Dermis microvascular lymphatic vessel endothelial cell (primary cell): ENCODE measurements at places on chromosomes 4 and X.

GRCh38 chr4:152398060-152398459 lies 137.8 kb downstream of the FBXW7 start:
- DNase-seq: no peak

GRCh38 chrX:6021316-6022091 lies 207.2 kb downstream of the NLGN4X start:
- peak; percentile 1 for DNase-seq

GRCh38 chr4:163606896-163607691 lies 112.6 kb downstream of the TMA16 start:
- DNase-seq: no peak

GRCh38 chr4:146292508-146292907 lies 78.2 kb downstream of the REELD1 start:
- DNase-seq: no peak

DNA sequence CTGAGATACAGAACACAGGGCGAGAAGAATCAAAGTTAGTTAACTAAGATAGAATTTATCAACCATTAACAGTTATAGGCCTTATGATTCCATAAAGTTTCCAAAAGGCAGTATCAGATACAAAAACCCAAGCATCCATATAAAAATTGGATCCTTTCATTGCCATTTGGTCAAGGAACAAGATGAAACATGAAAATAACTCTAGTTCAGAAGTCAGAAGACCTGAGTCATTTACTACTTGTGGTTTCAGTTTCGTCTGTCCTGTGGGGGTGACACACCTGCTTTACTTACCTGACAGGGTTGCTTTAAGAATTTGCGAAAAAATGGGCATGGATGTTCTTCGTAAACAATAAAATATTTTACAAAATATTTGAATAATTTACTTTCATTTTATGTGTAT lies 130.8 kb downstream of the ANAPC10 start:
- no peak for DNase-seq

DNA sequence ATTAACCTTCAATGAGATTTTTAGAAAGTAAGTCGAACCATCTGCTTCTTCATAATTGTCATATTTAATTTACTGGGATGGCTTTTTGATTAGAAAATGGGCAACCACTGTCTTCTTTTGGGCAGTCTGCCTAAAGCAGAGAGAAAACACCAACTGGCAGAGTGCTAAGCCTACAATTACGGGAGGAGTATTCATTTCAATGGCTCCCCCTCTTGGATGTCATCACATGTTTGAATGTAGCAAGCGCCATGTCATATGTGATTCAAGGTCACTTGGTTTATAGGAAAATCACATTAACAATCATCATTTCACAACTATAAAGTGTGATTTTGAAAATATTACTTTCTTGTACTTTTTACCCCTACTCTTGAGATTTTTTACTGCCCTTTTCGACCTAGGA lies 261.9 kb downstream of the FRMPD4 start:
- DNase-seq: no peak

DNA sequence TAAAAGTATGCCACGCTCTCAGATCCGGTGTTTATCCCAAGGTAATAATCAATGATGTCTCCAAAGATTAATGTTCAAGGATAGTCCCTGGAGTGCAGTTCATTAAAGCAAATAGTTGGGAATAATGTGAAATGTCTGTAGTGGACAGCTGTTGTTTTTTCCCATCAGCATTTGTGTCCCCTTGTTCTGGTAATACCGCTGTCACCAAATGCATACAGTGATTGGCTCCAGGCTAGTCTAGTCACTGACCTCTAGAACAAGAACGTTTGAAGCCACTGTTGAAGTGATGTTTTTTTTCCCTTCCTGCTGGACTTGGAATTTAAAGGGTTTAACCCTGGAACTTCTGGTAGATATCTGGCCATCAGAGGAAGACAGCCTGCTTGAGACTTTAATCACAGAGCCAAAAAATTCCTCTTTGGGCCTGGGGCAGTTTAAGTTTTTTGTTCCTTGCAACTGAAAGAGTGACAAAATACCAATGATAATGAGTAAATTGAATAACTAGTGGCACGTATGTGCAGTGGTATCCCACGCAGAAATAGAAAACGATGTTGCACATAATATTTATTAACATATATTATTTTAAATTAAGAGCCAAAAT lies 30.6 kb downstream of the HSD17B11 start:
- no peak for DNase-seq

DNA sequence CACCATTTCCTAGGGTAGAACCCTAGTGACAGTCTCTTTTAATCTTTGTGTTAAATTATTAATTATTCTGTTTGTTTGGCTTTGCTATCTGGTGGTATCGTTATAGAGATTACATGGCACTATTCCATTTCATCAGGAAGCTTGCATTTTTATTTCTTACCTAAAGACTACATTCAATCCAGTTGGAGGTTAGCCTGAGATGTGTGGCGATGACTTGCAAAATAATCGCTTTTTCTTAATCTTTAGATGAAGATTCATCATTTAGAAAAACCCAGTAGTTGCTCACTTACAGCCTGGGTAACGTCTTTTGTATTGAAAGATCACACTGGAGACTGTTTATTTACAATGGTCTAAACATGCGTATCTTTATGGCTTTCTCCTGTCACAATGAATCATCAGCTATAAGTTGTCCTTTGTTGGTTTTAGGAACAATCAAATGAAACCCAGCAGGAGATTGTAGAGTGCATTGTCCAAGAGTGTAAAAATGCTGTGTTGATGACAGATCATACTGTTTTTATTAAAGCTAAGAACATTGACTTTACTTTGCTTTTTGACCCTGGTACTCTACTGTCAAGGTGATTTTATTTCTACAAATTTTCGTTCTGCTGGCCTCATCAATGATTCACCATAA lies 281.7 kb upstream of the PITX2 start:
- no peak for DNase-seq

DNA sequence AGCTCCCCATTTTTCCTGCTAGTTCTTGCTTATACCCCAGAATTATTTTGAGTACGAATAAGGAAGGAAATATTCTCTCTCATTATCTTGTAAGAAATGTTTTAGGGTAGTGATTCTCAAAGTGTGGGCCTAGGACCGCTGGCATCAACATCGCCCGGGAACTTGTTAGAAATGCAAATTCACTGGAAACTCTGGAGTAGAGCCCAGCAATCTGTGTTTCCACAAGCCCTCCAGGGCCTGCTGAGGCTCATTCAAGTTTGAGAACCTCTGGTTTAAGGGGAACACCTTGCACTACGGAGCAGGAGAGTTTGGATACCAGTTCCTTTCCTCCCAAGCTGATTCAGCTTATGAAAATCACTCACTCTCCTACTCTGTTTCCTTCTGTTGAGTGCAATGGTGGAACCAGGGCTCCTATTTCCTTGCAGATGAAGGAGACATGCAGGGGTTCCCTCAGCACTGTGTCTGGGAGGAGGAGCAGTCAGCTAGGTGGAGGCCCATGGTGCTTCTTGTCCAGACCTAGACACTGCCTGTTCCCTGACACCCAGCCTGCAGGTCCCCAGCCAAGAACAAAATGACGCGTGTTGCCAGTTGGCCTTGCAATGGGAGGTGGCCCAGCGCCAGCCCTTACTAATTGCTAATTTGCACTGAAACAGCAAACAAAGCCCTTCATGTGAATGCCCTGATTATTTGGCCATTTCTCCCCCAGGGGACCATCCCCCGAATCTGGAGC lies 68.5 kb downstream of the CYTL1 start:
- DNase-seq: no peak

DNA sequence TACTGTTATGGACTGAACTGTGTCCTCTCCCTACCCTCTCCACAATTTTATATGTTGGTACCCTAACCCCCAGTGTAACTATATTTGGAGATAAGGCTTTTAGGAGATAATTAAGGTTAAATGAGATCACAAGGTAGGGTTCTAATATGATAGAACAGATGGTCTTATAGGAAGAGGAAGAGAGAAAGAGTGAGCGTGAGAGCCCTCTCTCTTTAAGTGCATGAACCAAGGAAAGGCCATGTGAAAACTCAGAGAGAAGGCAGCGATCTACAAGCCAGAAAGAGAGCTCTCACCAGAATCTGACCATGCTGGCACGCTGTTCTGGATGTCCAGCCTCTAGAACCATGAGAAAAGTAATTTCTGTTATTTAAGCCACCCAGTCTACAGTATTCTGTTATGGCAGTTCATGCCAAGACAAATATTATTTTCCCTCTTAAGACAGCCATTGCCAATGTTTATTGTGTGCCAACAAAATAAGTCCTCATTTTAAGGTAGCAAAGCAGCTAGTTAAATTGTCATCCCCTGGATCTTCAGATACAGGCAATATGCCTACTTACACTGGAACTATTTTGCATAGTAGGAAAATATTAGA lies 336.2 kb downstream of the MID1IP1 start:
- no peak for DNase-seq

DNA sequence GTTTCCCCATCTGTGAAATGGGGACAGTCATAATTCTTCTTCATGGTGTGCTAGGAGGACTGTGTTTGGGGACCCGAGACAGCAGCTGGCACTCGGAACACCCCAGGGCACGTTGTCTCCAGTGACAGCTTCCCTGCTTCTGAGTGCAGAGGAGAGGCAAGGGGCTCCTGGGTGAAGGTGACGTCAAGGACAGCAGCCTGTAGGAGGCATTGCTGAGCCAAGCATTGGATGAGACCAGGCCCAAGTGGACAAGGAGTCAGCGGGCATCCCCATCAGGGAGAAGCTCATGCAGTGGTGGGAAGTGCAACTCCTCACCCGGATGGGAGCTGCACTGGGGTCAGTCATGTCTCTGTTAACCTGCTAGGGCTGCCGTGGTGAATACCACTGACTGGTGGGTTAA lies 46.1 kb downstream of the EVC start:
- DNase-seq: no peak

DNA sequence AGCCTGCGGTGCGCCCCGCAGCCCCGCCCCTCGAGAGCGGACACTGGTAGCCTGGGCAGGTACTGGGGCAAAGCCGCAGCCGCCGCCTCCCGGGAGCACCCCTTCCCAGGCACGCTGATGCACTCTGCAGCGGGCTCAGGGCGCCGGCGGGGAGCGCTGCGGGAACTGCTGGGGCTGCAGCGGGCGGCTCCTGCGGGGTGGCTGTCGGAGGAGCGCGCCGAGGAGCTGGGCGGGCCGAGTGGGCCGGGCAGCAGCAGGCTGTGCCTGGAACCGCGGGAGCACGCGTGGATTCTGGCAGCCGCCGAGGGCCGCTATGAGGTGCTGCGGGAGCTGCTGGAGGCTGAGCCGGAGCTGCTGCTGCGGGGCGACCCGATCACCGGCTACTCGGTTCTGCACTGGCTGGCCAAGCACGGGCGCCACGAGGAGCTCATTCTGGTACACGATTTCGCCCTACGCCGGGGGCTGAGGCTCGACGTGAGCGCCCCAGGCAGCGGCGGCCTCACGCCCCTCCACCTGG lies 401 bp downstream of the SOWAHD start:
- DNase-seq: peak; percentile 7

GRCh38 chr4:2393353-2394270 lies 24.8 kb downstream of the ZFYVE28 start:
- DNase-seq: peak; percentile 9

DNA sequence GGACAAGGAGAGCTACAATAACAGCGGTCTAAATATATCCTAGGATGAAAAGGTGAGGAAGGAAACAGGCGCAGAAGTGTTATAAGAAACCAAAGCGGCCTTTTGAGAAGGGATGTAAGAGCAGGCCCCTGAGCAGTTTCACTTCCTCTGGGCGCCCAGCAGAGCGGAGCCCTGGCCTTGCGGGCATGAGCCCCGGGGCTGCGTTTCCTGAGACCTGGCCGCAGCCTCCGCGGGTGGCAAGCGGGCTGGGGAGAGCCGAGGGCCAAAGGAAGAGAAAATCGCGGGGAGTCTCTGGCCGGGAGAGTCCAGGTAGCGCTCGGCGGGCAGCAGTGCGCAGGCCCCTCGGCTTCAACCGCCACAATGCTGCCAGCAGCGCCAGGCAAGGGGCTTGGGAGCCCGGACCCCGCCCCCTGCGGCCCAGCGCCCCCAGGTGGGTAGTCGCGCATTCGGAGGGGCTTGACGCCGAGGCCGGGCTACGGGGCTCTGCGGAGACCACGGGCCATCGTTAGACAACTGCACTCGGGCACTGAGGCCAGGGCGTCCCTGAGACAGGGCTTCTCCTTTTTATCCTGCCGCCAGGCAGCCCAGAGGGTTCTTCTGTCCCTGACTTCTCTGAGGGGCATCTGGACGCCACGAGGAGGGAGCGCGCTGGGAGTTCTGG lies at the start of gene BANK1:
Gene BANK1, plus strand, starts transcription at position 210 of the 661 bp plus-strand sequence. Its CDS starts 151 bp downstream, at position 361.
- DNase-seq: peak; percentile 37

GRCh38 chrX:30597216-30598012 lies 19.8 kb upstream of the TASL start:
- DNase-seq: no peak

GRCh38 chr4:118254368-118254767 lies 98.4 kb downstream of the PRSS12 start:
- DNase-seq: no peak

DNA sequence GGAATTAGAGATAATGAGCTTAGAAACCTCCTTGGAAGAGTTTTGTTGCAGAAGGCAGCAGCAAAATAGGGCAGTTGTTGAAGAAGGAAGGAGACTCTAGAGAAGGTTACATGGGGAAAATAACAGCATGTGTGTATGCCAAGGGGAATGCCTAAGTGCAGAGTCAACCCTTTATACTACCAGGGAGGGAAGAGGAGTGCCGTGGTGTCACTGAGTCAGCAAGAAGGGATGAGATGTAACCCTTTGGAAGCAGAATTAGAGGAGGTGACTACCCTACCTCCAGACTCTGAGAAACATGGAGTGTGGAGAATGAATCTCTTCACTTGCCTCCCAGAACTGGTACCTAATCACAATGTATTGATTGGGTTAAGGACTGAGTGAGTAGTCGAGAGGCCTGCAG lies 6.7 kb upstream of the GABRE start:
- no peak for DNase-seq

DNA sequence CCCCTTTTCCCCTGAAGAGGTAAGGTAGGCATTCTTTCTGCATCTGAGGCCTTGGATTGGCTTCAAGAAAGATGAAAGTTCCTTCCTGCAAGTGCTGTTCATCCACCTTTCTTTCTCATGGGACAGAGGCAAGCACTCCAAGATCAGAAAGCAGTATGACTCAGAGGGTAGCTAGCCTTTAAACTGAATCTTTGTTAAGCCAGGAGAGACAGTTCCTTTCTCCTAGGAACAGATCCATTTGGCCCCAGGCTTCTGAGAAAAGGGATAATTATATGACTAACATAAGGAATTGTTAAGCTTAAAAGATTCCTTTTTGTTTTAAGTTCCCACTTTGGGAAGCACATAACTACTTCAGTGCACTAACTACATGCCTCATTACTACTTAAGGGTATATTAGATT lies 192.0 kb downstream of the PPP3CA start:
- no peak for DNase-seq

- DNase-seq: no peak
Measured at GRCh38 chrX:136251041-136251991, at the start of gene MAP7D3. MAP7D3 (minus strand) TSS chrX:136251400; CDS start chrX:136251358, 42 bp downstream.

DNA sequence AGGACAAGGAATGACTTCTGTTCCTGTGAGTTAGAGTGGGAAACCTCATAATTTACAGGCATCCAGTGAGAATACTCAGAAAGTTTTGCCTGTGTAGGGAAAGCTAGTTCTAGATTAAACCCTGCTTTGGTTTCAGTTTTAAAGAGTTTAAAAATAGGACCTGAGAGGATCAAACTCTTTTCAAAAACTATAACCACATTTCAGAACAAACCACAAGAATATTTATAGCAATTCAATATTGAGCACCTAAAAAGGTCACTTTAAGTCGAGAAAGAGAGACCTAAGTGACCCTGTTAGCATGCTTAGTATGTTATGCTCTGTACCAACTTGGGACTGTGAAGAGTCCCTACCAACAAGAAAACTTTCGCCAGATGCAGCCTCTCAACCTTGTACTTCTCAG lies 17.4 kb upstream of the PWWP3B start:
- DNase-seq: no peak
